ENCODE measurements at places on chromosomes 3 and 15.
A peak's percentile ranks its signal among the peaks of the same experiment; 100 is the strongest.

DNA sequence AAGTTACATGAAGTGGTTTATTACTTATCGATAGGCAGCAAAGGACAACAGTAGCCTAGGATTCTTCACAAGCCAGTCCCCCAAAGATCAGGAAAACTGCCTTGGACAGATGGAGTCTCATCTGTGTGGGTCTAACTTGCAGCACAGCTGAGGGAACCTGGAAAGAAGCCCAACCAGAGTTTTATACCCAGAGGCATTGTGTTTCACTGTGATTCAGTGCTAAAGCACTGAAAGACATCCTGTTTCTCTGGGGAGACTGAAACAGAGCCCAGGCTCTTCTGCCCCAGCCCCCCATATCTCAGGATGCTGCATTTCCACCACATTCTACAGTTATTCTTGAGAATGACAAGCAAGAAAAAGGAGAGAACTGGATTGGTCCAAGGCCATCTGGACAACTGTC lies 48.2 kb upstream of the PYDC2 start:
- DNase-seq = no peak

- no peak for DNase-seq
These were observed 27.3 kb downstream of the NPTN start for GRCh38 chr15:73605759-73606436.

GRCh38 chr15:85752124-85752475 lies 42.6 kb downstream of the KLHL25 start:
- DNase-seq = no peak

- DNase-seq = no peak
These were observed 126.7 kb downstream of the UACA start for GRCh38 chr15:70636540-70637165.

DNA sequence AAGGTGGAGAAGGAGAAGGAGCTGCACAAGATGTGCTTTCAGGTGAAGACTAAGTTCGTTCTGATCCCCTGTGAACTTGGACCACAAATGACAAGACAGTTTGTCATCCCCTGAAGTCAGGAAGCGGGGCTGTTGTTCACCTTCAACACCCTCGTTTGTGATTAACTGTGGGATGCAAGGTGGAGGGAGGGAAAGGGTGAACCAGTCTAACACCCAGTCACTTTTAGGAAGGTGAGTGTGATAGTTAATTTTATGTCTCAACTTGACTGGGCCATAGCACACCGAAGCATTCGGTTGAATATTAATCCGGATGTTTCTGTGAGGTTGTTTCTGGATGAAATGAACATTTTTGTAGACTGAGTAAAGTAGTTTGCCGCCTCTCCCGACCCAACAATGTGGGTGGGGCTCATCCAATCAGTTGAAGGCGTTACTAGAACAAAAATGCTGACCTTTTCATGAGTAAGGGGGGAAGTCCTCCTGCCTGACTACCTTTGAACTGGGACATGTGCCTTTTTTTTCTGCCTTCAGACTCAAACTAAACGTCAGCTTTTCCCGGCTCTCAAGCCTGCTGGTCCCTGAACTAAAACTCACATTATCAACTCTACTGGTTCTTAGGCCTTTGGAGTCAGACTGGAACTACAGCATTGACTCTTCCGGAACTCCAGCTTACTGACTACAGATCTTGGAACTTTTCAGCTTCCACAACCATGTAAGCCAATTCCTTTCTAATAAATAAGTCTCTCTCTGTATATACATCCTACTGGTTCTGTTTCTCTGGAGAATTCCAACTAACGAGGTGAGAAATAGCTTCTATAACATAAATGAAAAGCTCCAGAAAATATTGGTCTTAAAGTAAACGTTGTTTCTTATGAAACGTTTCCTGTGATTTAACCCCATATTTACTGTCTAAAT lies 264.0 kb upstream of the SLITRK3 start:
- no peak for DNase-seq

- no peak for DNase-seq
These were observed 8.7 kb upstream of the TRIM69 start for GRCh38 chr15:44727485-44728231.

GRCh38 chr3:3101660-3102458 lies 8.3 kb downstream of the IL5RA start:
- DNase-seq = no peak

- DNase-seq = no peak
These were observed 624.3 kb upstream of the LMCD1 start for GRCh38 chr3:7877312-7877711.

- no peak for DNase-seq
These were observed 22.0 kb upstream of the ATP13A3 start for GRCh38 chr3:194508491-194509453.

DNA sequence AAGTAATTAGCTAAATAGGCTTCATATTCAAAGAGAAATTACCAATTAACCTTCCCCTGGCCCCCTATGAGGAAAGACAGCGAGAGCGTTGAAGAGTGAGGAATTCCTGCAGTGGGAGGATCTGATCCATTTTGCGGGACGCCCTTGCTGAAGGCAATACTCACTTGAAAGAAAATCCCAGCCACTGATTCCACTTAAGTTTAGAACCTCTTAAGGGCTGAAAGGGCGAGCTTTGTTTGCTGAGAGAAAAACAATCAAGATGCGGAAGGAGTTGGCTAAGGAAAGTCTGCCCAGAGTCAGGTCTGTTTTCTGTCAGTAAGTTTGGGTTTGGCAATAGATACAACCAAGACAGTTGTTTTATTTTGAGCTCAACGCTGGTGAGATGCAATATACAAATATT lies 102.8 kb upstream of the GBE1 start:
- no peak for DNase-seq

DNA sequence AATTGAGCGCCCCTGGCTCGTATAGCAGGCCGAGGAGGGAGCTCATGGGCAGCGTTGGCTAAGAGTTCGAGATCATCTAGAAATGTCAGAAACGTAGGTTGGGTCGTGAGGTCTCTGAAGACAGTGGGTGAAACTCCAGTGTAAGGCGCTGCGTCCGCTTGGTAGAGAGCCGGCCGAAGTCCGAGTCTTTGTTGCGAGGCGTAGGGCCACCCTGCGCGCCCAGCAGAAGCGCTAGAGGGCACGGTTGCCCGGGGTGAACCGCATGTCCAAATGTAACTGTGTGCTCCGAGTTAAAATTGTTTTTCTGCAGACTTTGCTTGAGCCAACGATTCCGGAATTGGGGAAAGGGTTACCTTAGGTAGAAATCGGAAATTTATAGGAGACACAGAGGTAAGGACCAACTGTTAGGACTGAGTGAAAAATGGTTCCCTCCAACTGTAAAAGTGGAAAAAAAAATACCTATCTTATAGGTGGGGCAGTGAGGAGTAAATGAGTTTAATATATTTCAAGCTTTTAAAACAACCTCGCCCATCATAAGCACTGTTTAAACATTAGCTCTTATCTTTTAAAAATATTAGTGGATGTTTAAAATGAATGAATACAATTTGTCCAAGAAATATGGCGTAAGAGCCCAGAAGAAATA lies 993 bp upstream of the SIAH2 start:
- DNase-seq = peak; percentile 34

GRCh38 chr15:92069308-92070250 lies 216.1 kb downstream of the SLCO3A1 start:
- no peak for DNase-seq

DNA sequence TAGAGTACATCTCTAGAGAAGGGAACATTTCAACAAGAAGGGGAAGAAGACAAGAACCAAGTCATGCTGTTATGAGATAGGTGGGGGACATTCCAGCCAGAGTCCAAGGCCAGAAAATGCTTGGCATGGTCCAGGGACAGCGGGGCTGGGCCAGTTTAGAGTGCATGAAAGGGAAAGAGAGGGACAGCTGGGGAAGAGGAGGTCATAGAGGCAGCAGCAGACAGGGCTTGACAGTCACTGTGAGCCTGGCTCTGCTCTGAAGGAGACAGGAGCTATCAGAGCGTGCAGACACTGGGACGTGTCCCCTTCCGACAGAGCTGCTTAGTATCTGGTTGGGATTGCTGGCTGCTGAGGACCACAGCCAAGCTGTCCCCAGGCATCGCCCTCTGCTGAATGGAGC lies 35.7 kb upstream of the PRR20G start:
- DNase-seq = no peak

GRCh38 chr3:112709911-112710310 lies 69.0 kb upstream of the CCDC80 start:
- no peak for DNase-seq

DNA sequence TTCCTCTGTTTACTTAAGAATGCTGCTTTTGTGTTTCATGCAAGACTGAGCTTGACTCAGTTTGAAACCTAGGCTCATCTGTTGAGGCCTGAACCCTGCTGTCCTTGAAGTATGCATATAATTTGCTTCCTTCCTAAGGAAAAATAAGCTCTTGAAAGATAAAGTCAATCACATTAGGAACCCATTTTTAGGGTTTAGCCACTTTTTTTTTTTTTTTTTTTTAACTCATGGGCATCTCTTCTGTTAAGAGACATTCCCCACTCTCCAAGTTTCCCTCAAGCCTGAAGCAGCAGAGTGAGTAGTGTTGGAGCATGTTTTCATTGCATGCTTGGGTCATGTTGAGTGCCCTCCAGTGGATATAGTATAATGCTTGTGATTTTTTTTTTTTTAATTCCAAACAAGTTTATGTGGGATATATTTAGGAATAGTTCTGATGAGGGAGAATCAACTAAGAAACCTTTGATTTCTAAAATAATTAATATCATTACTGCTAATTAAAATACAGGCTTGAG lies 3.6 kb downstream of the CTNNB1 start:
- DNase-seq = no peak

DNA sequence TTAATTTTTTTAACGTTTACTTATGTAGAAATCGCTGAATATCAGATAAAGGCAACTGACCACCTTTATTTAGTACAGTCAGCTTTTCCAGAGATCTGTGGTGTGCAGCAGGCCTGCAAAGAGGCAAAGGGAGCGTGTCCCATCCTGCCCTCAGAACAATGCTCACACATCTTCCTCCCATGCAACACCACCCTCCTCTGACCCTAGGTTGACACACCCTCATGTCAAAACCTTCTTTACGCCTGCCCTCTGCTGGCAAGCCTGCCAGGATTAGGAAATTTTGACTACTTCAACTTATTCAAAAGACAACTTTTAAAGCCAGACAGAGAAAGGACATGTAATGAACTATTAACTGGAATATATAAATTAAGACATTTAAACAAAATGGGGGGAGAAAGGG lies 513.7 kb downstream of the FOXP1 start:
- DNase-seq = peak; percentile 55

DNA sequence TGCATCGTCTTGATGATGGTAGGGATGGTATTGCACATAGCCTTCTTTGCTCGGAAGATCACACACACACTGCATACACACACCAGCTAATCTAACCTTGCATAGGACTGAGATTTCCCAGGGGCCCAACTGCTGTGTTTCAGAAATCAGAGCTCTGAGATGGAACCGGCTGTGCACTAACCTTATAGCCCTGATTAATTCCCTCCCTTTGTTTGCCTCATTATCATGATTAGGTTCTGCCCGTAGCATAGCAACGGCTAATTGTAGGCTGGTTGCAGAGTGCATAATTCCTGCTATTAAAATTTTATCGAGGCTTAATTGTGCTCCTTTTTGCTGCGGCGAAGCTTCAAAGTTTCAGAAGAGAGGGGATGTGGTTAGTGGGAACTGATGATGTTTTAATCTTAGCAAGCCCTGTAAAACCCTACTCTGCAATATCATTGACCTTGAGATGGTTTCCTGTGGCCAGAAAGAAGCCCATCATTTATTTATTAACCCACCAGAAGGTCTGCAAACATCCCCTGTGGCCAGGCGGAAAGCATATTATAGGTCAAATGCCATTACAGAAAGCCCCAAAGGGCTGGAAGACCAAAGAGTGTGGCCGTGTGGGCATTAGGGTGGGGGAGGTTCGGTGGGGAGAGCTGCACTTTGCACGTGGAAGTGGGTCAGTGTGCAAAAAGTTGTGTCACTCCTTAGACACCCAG lies 56.2 kb upstream of the GLCE start:
- no peak for DNase-seq

DNA sequence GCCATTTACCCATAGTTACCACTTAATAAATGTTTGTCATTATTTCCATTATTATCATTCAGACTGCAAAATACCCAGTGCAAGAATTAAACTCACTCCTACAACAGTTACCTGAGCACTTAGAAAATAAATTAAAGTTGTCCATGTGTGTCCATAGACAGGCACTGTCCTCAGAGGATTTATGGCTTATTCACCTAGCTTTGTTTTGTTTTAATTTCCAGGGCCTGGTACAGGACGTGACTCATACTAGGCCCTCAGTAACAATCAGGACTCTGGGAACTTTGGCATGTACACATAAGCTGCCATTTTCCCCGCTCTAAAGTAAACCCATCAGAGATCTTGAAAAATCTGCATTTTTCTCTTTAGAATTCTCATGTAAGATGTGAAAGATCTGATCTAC lies 458.5 kb upstream of the ARRDC4 start:
- DNase-seq = no peak

All from stimulated activated CD8-positive, alpha-beta memory T cell treated with anti-CD3 and anti-CD28 coated beads, Interleukin-7, amount 100 ng/mL, for 1 hour (primary cell).